ENCODE measurements at places on chromosomes 3 and 15.

DNA sequence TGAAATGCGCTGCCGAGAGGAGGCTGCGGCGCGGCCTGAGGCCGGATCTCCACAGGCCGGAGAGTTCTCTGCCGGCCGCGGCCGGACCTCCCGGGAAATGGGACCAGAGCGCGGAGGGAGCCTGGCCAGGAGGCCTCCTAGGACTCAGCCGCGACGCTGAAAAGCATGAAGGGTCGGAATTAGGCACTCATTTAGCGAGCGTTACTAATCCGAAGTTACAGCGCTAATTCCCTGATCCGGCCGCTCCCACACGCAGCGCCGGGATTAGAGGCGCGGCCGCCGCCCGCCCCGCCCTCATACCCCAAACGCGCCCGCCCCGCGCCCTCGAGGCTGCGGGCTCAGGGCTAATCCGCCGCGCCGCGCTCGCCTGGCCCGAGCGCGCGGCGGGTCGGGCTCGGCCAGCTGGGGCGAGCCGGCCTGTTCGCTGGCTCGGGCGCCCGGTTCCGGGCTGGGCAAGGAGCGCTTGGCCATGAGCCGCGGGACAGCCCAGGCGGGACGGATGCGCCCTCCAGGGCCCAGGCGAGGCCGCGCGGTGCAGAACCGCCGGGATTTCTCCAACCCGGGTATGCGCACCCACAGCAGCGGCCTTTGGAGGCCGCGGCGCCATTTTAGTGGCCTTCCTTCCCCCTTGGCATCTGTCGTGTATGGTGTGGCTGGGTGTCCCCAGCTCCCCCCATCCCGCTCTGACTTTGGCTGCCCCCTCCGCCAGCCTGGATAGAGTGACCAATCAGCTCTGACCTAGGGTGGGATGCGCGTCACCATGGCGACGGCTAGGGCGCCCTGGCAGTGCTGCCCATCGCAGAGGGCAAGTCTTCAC, 36.8 kb upstream of the POLG start:
- peak; percentile 39 for DNase-seq

DNA sequence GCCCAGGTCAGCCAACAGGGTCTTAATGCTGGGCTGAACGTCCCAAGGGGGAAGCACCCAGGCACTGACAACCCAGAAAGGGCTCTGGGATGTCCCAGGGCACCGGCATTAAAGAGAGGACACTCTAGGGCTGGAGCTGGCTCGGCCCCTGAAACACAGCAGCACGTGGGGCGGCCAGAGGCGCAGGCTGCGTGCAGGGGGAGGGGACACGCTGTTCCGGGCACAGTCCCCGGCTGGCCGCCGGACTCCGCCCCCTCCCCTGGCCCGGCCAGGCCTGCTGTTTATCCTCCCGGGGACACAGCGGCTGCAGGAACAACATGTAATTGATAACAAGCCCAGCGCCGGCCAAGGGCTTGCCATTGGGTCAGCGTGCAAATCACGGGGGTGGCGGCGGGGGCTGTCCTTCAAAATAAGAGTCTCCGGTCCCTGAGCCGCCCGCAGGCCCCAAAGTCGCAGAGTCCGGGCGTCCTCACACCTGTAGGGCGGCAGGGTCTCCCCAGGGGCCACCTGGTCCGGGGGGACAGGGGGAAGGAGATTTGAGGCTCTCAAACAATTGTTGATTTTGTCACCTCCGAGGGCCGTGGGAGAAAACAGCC, 1.3 kb downstream of the KLF15 start:
- peak; percentile 72 for DNase-seq

- no peak for DNase-seq
Observed at GRCh38 chr3:112759210-112759609, 87.5 kb downstream of the CD200R1L start.

DNA sequence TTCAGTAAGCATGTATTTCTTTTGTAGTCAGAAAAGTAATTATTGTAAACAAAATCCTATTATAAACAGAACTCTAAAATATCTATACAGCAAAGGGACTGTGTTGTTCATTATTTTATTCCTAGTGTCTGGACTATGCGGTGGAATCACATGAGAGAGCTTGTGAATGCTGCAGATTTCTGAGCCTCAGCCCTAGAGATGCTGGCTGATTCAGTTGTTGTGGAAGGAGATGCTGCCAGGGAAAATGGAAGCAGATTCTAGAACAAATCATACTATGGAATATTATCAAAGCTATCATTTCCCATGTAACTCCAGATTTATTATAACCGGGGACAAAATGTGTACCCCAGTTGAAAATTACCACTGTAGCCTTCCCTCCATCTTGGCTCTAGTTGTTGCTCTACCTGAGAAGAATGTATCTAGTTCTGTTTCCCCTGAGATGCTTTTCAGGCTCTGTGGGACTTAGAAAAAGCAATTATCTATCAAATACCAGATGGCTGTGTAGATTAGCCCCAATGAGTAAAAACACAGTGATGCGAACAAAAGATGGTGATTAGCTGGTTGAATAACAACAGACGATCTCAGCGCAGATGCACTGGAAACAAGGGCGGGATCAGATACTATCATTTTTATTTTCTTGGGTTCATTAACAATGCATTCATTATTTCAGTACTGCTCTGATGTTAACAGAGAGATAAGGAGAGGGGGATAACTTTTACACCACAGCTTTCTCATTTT, 131.3 kb downstream of the TMEM108 start:
- no peak for DNase-seq

DNA sequence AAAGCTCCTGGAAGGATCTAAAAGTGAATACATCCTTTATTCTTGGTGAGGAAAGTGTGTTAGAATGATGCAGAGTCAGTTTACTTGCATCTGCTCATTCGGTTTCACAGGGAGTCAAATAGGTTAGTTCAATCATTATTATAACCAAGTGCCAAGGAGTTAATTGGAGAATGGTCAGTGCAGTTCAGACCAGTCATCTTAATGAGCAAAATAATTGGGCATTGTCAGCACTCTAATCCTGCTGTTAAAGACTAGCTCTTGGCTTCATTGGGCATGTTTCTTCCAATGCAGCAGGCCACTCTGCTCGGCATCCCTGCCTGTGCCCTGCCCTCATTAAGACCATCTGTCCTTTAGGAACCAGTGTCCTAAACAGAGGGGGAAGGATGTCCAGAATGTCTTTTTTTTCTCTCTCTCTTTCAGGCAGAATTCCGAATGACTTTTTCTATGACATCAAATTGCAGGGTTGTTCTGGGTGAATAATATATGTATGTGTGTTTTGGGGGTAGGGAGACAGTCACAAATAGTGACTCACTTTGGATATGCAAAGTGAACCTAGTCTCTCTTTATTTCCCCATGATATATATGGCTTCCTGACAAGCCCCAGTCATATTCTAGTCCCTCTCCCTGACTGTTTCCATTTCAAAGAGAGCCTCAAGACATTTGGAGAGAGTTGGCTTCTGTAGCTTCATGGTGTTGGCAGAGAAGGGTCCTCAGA, 205.4 kb upstream of the TRIM42 start:
- no peak for DNase-seq

DNA sequence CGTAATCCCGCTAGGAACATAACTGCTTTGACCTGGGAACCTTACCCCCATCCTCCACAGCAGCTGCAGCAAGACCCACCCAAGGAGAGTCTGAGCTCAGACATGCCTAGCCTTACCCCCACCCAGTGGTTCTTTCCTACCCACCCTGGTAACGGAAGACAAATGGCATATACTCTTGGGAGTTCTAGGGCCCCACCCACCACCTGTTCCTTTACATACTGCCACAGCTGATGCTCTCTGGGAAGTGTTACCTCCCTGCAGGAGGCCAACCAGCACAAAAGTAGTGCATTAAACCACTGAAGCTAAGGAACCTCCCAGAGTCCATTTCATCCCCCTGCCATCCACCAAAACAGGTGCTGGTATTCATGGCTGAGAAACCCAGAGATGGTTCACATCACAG, 50.6 kb upstream of the AZI2 start:
- DNase-seq, result no peak

GRCh38 chr15:81362790-81363189, 11.2 kb downstream of the TMC3 start:
- DNase-seq, result no peak

- DNase-seq, result no peak
Observed at GRCh38 chr3:111725706-111726105, 130.6 kb upstream of the ZBED2 start.

DNA sequence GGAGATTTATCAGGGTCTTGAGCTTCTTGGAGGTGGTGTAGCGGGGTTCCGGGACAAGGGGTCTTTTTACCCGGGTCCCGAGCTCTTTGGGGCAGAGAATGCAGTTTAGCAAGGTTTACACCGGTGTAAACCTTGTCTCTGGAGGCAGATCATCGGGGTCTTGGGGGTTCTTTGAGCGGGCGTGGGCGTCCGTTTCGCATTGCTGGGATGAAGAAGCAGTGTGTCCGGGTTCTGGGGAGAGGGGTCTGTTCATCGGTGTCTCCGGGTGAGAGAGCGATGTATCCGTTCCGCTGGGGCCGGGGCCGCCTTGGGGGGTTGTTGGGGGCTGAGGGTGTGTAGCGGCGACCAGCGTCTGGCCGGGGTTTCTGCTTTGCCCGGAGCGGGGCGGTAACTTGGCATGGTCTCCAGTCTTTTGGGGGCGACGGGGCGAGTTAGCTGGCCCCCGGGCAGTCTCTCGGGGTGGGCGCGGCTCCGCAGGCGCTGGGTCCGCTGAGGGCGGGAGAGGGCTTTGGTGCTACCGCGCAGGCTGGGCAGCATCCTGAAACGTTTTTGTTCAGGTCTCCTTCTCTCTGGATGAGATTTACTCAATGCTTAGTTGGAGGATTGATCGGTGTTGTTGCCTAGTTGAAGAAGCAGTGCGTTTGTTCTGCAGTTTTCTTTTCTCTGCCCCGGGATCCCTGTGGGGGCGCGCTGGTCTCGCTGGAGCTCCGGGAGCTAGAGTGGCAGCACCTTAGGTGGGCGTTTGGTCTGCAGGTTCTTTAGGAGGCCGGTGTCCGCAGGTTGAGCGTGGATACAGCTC, 843 bp downstream of the GLCE start:
- peak; percentile 45 for DNase-seq

- no peak for DNase-seq
Observed at GRCh38 chr3:80232760-80233159, 465.0 kb upstream of the ROBO1 start.

GRCh38 chr3:170007031-170007663, 30.6 kb upstream of the GPR160 start:
- DNase-seq, result peak; percentile 49

DNA sequence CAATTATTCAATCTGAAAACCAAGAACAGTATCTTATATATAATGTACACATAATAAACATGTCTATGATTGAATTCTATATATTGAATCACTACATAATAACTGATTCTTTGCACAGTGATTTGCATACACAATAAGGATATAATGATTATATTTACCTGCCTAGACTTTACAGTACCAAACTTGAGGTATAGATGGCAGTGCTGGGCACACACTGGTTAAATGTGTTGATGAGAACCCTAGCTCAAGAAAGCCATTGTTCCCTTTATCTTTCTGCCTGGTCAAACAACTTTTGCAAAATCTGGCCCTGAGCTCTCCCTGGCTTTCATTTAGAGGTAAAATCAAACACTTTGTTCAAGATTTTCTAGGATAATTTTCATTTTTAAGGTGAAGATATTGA, 697.7 kb downstream of the TUSC7 start:
- DNase-seq, result peak; percentile 15

DNA sequence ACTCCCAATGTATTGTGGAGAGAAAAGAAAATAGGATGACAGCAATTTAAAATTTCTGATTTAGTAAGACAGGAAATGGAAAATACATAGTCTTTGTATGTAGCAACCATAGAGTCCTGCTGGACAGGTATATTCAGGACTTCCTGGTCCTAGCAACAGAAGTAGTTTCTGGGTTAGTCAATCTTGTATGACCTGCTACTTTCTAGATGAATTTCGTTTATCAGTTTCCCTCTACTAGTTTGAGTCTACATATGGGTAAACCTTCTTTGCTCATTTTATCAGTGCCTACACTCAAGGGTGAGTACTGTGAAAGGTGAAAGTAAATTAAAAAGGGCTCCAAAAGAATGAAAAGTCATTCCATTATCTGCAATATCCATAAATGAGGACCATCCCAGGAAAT, 309.8 kb downstream of the UNC13C start:
- DNase-seq, result no peak

DNA sequence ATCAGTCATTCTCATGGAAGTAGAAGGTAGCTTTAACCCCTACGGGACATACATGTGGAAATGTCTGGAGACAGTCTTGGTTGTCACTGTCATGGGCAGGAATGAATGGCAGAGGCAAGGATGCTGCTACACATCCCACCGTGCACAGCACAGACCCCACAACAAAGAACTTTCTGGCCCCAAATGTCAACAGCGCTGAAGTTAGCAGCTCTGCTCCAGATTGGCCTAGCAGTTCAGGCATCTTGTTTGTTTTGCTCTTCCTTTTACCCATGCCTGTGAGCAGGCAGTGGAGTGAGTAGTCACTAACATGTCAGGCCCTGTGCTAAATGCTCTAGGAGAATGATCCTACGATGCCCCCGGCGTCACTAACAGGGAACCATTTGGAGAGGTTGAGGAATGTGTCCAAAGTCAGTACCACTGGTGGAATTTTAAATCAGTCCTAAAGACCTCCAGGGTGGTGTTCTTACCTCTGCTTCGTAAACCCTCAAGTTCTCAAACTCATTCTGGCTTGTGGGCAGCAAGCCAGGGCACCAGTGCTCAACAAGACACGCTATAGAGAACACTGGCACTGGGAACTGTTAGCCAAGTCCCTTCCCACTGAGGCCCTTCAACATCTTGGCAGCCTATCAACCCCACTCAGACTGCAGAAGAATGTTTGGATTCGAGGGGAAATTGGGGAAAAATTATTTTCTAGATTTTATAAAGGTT, 142.2 kb downstream of the FOXP1 start:
- DNase-seq, result no peak

DNA sequence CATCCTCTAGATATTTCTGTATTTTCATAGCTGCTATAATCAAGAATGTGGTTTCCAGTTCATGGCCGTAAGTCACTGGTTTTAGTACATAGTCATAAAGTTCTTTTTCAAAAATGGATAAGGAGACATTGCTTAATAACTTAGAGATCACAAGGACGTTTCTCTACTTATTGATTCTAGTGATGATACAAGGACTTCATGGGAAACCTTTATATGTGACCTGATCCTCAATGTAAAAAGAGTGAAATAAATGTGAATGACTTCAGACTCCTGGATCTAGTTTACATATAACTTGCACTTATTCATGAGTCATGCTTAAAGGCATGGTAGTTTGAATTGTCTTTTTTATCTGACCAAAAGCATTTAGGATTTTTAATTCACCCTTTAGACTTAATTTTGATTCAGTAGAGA, 35.2 kb downstream of the TSC22D2 start:
- peak; percentile 53 for DNase-seq

DNA sequence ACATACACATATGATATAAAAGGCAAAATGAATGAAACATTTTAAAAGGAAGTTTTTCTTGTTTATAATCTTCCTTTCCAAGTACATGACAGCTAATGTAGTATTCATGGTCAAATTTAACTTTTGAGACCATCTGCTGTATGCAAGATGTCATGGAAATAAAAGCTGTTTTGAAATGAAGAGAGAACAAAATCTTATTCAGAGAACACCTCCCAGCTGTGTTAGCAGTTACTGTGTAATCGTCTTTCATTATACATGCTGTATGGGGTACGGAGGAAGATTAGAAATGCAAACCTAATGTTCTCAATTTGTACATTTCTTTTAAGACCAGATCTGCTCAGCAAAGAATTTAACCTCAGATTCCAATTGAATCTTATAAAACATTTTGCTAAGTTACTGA, 1182.3 kb downstream of the OTOL1 start:
- no peak for DNase-seq

- peak; percentile 88 for DNase-seq
Observed at GRCh38 chr15:73983211-73983727, 8.8 kb downstream of the STOML1 start.

All from EL (cell line).